ENCODE measurements at places on chromosomes 1 and 21. TPM values are rescaled to one million over a fixed set of nuclear protein-coding genes. Genes with fewer than 3 reads are reported as not detected.

GRCh38 chr1:9451081-9451480, 88.2 kb upstream of the SLC25A33 start:
- no peak for ATAC-seq

GRCh38 chr1:10328180-10328963, 70.5 kb upstream of the PGD start:
- no peak for ATAC-seq

GRCh38 chr1:228140724-228141225, 696 bp downstream of the GUK1 start:
- ATAC-seq = no peak

DNA sequence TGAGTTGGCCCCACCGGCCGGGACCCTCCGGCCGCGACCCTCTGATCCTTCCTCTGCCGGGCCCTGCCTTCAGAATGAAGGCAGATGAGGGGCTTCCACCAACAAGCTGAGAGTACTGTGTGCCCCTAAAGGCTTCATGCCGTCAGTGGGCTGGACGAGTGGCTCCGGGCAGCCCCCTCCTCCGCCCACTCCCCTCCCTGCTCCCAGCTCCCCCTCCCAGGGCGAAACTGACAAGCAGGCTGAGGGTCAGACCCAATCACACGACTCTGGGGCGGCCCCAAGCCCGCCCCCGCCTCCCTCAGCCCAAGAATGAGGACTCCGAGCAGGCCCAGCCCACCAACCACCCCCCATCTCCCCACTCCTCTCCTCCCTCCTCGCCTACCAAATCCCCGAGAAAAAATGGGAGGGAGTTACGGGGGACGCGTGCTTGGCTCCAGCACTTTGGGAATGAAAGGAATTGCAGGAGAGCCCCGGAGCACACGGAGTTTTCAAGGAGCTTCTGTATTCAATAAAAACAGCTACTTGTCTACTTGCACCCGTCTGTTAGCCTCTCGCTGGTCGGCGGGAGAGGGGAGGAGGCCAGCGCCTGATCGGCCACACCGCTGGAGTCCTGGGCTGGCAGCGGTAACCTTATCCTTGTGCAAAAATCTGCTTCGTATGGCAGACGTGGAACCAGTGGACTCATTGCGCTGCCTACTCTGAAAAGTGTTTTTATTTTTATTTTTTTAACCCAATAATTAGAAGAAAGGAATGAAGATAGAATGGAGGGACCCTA, at the start of gene COL11A1:
Gene COL11A1 (minus strand): TSS at position 147 of the 775 bp plus-strand sequence. CDS start 344 bp downstream, outside the sequence.
- peak; percentile 31 for ATAC-seq

DNA sequence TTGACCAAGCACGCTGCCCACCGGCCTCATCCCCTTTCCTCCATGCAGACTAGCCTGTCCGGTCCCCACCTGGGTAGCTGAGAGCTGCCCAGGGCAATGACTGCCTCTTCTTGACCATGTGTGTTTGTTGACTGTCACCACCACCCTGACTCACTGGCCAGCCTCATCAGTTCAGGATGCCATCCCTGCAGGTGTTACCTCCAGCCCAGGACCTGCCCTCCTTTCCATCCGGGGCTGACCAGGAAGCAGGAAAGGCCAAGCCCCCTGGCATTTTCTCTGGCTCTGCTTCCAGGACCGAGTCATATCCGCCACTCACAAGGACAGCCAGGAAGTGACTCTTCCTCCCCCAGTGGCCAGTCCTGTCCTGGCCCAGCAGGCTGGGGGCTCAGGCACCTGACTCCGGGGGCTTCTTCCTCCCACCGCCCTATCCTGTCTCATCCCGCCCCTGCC, 17.1 kb downstream of the EPHA2 start:
- ATAC-seq = peak; percentile 23

DNA sequence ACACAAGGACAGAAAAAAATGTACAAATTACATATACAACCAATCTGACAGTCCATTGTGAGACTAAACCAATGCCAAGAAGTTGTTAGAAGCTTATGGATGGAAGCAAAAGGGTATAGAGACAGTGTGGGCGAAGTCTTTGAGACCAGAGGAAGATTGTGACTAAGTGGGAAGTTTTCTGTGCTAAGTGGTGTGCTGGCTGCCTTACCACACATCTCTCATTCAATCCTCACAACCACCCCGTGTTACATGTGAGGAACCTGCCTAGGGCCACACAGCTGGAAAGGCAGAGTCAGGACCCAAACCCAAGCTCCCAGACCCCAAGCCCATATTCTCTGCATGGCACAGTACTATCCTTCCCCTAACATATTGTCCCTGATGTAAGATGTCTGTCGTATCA, 53.5 kb upstream of the DUSP10 start:
- ATAC-seq = no peak

The LRRC7 gene
- total RNA-seq = 0.81 TPM

The TCEA3 gene
- total RNA-seq = 21.4 TPM

The NBPF9 gene
- total RNA-seq = 17.8 TPM

The PSRC1 gene
- total RNA-seq = 6.9 TPM

The CZIB gene
- 84.0 TPM for total RNA-seq

Data from gastroesophageal sphincter (tissue), 4 donors.